ENCODE measurements at places on chromosomes 6 and 20.

- DNase-seq = no peak
These were observed 1.7 kb downstream of the ARFGEF2 start for GRCh38 chr20:48923149-48923718.

DNA sequence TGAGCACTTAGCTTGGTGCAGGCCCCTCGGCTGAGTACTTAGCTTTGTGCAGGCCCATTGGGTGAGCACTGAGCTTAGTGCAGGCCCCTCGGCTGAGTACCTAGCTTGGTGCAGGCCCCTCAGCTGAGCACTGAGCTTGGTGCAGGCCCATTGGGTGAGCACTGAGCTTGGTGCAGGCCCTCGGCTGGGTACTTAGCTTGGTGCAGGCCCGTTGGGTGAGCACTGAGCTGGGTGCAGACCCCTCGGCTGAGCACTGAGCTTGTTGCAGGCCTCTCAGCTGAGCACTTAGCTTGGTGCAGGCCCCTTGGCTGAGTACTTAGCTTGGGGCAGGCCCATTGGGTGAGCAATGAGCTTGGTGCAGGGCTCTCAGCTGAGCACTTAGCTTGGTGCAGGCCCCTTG is 387.1 kb downstream of the THBS2 start:
- DNase-seq = no peak

DNA sequence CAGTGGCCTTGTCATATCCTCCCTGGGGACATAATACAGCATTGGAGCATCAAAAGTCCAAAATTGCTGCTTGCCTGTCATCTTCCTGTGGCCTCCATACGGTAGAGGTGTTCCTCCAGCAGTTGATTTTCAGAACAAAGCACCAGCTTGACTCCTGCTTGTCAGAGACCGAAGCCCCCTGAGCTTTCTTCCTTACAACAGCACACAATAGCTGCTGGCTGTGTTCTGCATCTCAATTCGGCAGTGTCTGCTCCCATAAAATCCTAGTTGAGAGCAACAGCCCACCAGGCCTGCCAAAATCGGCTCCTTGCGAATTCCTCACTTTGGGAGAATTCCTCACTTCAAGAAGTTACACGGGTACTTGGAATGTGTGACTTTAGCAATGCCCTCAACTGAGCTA is 372.9 kb downstream of the SAMD5 start:
- DNase-seq = no peak

GRCh38 chr20:63641792-63642523 is 11.3 kb downstream of the STMN3 start:
- DNase-seq = peak; percentile 98

- no peak for DNase-seq
These were observed 14.4 kb upstream of the TRIB3 start for GRCh38 chr20:366041-366718.

DNA sequence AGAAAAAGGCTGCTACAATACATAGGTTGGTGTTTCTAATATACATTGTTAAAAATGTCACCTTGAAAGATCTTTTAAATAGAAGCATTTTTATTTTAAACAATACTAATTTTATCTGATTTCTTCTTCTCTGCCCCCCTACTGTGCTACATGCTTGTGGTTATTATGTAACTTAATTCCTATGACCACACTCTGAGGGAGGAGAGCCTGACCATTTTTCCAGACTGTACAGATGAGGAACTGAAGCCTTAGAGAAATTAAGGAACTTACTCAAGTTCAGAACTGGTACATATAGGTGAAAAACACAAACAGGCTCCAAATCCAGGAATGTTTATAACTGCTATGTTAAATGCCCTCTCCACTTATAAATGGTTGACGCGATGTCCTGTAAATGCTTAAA is 43.4 kb upstream of the ARHGAP18 start:
- DNase-seq = no peak

GRCh38 chr20:54151511-54152226 is 22.1 kb downstream of the CYP24A1 start:
- no peak for DNase-seq

DNA sequence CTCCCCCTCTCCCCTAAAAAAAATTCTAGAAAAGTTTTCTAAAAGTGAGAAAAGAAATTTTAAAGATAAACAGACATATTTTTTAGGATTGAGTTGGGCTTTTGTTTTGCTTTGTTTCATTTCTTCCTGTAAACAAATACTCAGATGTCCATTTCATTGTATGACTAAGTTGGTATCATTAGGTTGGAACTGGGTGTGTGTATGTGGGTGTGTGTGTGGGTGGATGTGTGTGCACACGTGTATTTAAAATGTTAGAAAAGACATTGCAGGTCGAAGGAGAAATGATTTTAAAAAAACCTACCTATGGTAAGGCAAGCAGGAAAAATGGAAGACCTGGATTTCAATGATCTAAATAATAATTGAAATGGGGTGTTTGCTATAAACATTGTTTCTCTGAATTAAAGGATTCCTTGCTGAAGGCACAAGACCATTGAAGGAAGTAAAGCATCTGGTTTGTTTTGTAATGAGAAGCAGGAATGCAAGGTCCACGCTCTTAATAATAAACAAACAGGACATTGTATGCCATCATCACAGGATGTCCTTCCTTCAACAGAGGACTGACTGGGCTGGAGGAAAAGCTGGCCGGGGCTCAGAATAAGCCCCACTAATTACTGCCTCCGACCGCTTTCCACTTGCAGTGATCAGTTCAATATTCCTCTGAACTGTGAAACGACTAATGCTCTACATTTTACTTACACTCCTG is 996 bp upstream of the PRDM1 start:
- DNase-seq = no peak

Data from activated CD4-positive, alpha-beta T cell treated with anti-CD3 and anti-CD28 coated beads for 48 hours (primary cell).